ENCODE measurements at places on chromosomes 7 and 10.

DNA sequence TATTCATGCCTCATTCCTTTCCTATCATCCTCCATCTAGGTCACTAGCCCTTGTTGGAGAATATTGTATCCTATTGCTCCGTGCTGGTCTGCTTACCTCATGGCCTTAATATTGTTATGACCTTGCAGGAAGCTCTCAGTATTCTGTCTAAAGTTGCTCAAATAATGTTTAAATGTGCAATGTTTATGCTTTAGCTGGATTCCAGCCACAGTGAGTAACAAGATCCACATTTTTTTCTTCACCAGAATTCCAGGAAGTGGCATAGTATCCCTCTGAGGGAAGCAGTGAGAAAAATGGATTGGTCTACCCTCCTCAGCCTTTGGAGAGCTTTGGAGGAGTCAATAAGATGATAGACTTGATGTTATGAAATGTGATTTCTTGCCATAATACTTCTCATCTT is 402.6 kb downstream of the NRG3 start:
- DNase-seq: no peak

GRCh38 chr7:57305192-57305748 is 144.7 kb upstream of the ZNF716 start:
- no peak for DNase-seq

DNA sequence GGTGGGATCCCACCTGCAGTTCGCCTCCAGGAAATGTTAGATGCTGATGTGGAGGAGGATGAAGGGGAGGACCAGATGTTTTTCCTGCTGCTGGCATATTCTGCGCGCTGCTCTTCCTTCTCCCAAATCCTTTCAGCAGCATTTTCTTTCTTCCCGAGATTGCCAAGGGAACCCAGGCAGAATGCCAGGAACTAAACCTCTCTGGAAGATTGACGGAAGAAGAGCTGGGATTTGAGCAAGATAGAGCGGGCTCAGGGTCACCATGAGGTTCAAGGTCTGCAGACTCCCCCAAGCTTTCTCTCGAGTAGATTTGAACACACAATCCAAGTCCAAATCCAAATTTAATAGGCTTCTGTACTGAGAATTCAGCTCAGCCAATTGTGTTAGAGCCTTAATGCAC is 345.2 kb upstream of the C7orf33 start:
- DNase-seq: no peak

DNA sequence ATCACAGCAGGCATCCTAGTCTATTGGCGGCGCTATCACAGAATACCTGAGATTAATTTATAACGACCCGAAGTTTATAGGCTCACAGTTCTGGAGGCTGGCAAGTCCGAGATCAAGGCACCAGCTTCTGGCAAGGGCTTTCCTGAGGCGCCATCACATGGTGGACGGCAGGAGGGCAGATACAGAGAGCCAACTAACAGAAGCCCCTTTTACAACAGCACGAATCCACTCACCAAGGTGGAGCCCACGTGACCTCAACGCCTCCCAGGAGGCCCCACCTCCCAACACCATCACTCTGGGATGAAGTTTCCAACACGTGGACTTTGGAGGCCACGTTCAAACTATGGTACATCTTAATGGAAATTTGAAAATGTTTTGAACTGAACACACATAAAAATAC is 255.3 kb downstream of the ELFN1 start:
- DNase-seq: no peak

DNA sequence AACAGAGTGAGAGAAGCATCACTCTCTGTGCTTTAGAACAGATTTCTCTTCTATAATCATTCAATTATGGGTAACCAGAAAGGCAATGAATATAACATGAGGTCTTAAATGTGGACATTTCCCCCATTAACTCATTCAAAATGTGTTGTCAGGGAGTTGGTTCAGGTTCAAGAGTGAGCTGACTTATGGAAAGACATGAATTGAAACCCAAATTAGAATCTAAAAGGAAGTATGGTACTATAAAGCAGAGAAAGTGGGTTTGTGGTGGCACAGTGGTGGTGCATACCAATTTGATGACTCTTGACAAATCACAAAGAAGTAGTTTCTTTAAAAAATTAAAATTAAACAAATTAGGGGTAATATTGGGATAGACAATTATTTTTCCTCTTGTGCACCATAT is 114.6 kb upstream of the MEOX2 start:
- no peak for DNase-seq

DNA sequence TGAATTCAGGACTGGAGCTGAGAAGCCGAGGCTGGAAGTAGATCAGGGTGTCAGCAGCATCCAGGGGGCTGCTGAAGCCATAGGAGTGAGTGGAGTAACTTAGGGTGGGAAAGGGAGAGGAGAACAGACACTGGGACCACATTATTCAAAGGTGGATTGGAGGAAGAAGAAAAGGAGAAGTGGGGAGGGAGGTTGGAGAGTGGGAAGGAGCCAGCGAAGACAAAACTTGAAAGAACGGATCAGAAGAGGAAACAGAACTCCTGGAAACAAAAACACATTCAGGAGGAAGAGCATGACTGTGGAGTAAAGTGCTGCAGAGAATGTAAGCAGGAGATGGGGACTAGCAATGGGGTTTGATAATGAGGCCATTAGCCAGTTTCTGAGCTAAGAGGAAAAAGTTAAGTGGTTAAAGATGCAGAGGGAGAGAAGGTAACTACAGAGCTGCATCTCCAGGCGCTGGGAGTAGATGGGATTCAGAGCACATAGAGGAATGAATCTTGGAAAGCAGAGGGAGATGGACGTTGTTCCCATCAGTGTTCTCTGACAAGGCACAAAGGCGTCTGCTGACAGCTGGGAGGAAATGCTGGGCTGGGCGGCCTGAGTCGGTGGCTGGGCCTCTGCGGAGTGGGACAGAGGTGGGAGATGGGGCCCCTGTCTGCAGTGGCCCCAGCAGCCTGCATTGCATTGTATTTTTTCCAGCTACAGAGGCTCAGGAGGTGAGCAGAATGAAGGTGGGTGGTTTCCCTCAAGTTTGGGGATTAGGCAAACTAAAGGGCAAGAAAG is 63.1 kb upstream of the LEP start:
- DNase-seq: no peak

DNA sequence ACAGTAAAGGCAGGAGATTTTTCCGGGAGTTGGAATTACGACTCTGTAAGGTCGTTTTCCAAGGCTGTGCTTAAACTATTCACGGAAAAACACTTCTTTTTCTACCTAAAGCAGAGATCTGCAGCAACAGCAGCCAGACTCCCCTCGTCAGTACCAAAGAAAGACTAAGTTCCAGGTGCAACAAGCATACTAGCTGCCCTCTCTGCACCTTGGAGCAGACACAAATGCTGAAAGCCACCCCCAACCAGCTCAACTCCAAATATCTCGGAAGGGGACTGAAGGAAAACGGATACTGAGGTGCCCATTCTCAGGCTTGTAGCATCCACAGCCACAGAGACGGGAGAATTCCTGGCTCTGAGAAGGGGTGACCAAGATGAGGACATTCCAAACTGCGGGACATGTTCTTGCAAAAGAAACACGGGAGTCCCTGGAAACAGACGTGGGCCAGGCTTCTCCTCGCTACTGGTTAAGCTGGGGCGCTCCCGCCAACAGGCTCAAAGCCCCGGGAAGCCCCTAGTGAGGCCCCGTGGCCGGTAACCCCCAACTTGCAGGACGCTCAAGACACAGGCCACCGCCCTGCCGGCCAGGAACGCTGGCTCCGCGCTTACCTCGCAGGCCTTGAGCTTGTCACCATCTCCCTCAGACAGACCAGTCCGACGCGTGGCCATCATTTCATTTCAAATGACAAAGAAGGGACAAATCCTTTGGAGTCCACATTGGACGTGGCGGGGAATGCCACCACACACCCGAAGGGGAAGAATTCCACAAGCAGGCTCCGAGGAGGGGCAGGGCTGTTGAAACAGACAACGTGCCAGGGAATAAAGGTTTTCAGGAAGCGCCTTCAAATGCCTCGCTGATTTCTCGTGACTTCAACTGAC is 2.2 kb downstream of the ARHGAP21 start:
- DNase-seq: no peak

DNA sequence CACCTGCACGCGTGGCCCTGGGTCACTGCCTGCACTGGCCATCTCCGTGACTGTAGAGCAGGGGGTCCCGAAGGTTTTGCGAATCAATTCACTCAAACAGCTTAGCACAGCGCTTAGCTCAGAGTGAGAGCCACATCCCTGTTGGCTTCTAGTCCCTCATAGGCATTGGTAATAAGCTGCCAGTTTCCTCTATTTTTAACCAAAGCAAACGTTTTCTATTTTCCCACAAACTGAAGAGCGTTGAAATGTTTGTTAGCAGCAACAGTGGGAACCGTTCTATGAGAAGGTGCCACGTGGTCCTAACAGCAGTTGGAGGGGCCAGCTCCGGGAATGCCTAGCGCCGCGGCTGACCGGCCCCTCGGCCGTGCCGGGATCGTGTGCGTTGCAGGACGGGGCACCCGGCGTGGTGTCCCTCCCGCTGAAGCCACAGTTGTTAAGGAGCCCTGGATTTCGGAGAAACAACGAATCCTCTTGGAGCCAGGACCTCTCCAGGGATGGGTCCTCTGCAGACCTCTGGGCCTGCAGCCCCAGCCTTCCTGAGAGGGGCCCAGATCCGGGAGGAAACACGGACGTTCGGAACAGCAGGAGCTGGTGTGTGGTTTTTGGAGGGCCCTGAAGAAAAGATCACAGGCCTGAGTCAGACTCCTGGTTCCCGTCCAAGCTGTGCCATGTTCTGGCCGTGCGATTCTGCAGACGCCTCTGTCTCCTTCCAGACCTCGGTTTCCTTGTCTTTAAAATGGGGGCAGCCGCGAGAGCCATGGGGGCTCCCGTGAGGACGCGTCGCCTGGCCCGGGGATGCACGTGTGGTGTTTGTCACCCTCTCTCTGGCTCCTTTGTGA is 40.3 kb downstream of the FAM20C start:
- no peak for DNase-seq

GRCh38 chr7:28446131-28446530 is 33.8 kb downstream of the CREB5 start:
- no peak for DNase-seq

DNA sequence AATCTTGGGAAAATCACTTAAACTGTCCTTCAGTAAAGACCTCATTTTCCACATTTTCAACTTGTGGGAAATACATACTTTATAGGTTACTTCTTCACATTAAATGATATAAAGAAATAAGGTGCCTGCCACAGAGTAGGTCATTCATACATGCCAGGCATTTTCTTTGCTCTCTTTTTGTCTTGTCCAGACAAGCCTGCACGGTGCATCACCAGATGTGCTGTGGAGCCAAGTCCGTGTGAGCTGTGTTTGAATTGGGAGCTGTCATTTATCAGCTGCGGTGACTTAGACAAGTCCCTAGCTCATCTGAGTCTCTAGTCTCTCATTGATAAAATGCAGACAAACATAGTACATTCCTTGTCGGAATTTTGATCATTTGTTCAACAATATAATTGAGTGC is 432.9 kb downstream of the SORCS3 start:
- no peak for DNase-seq

DNA sequence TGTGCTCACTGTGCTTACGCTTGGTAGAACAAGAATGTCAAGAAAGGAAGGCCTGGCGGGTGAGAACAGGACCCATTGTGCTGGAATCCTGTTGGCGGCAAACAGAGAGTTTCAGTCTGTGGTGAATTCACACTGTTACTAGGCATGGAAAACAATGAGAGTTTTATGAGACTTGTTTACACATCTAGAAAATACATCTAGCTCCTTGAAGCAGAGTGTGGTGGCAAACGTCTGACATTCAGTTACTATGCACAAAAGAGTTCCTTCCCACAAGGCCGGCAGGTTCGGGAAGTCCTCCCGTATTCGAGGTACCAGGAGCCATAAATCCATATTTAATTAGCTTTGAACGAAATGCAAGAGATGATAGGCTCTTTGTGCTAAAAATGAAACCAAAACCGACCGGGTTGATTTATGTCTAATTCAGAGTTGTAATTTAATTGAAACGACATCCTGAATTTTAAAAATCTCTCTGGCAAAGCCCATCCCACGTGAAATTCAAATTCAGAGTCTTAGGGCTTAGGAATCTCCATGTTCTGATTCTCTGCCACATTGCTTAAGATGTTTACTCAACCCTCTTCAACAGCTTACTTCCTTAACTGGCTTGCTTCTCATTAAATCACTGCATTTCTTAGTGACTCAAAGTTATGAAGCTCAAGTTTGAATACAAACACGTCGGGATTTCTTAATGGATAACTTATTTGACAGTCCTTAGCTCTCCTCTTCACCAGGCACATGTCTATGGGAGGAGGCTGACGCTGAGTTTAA is 299.9 kb upstream of the PITRM1 start:
- no peak for DNase-seq

- no peak for DNase-seq
These were observed 60.2 kb upstream of the CAMK2B start for GRCh38 chr7:44385434-44386138.

DNA sequence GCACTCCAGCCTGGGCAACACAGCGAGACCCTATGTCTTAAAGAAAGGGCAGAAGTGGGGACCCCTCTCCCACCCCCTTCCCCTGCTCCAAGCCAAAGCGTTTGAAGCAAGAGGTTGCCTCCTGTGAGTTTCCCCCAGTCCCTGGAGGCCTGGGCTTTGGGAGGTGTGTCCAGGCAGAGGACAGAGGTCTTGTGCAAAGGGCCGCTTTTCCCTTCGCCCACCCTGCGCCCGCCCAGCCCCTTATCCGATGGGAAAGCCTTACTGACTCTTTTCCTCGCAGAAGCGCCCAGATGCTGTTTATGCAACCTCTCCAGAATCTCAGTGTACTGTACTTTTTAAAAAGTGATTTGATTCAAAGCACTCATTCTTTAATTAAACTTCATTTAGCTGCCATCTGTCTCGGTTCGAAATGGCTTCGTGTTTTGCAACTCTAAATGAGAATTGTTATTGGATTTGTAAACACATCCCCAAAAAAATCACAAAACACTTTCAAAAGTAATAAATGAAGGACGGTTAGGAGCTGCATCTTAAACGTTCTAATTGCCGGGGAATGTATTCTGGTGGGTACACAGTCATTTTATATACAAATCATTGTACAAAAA is 50.5 kb upstream of the GTF2I start:
- DNase-seq: no peak

DNA sequence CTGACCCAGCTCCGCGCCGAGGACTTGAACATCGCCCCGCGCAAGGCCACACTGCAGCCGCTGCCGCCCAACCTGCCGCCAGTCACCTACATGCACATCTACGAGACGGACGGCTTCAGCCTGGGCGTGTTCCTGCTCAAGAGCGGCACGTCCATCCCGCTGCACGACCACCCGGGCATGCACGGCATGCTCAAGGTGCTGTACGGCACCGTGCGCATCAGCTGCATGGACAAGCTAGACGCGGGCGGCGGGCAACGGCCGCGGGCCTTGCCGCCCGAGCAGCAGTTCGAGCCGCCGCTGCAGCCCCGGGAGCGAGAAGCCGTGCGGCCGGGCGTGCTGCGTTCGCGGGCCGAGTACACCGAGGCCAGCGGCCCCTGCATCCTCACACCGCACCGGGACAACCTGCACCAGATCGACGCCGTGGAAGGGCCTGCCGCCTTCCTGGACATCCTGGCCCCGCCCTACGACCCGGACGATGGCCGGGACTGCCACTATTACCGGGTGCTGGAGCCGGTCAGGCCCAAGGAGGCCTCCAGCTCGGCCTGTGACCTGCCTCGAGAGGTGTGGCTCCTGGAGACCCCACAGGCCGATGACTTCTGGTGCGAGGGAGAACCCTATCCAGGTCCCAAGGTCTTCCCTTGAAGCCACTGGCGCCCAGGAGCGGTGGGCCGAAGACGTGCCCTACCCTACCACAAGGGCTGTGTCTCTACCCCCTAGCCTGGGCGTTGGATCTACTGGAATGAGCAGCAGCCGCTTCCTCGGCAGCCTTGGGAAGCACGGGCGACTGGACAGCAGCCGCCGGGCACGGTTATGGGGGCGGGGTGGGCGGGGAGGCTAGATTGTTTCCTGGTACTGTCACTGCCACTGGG is 945 bp downstream of the ADO start:
- DNase-seq: no peak

- no peak for DNase-seq
These were observed 495.6 kb downstream of the RPS24 start for GRCh38 chr10:78529262-78529661.
